Activated CD4-positive, alpha-beta T cell treated with anti-CD3 and anti-CD28 coated beads for 4 hours (primary cell): ENCODE measurements at places on chromosomes 1 and 21.

DNA sequence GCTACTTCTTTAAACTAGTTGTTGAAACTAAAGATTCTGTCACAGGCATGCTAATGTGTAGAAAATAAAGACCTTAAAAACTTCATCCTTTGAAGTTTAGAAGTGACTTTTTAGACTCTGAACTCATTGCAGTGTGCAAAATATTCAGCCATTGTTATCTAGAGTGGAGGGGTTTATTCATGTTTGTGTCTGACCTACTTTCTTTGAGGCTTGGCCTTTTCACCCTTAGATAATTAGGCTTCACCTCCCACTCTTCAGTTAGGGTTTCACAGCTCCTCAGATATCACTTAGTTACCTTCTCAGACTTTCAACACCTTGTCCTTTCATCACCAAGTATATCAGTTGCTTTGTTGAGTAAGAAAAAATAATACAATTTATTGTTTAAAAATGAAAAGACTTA, 75.9 kb downstream of the IVNS1ABP start:
- no peak for DNase-seq

DNA sequence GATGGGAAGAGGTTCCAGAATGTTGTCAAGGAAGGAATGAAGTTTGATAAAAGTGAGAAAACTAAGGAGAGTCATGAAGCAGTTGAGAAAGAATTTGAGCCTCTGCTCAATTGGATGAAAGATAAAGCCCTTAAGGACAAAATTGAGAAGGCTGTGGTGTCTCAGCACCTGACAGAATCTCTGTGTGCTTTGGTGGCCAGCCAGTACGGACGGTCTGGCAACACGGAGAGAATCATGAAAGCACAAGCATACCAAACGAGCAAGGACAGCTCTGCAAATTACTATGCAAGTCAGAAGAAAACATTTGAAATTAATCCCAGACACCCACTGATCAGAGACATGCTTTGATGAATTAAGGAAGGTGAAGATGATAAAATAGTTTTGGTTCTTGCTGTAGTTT, 142.8 kb downstream of the CDC7 start:
- no peak for DNase-seq

- DNase-seq: no peak
These were observed 330.7 kb downstream of the SMYD3 start for GRCh38 chr1:246176126-246177024.

DNA sequence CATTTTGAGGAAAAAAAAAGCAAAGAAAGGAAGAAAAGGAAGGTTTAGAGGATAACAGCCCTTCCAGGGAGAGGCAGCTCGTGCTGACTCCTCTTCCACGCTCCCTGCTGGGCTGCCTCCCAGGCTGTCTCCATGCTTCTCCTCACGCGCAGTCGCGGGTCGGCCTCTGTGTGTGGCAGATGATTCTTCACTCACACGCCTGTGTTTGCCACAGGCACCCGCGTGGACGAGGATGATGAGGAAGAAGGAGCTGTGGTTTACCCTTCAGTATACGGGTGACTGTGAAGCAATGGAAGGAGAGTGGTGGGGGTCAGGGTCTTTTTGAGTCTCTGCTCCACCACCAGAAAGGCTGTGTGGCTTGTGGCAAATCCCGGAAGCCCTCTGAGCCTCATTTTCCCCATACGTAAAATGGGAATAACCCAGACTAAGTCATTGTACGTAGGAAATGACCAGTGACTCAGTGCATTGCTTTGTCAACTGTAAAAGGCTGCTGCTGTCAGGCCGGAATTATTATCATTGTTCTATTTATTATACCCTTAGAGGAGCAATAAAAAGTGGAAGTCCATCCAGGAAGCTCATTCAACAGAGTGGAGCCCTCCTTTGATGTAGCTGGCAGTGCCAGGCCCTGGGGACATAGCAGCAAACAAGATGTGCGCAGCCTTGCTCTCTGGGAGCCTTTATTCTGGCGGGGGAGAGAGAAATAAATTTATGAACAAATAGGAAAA, 11.9 kb upstream of the SH2D2A start:
- DNase-seq: no peak

GRCh38 chr1:203999618-204000017, 73.3 kb upstream of the SOX13 start:
- no peak for DNase-seq

DNA sequence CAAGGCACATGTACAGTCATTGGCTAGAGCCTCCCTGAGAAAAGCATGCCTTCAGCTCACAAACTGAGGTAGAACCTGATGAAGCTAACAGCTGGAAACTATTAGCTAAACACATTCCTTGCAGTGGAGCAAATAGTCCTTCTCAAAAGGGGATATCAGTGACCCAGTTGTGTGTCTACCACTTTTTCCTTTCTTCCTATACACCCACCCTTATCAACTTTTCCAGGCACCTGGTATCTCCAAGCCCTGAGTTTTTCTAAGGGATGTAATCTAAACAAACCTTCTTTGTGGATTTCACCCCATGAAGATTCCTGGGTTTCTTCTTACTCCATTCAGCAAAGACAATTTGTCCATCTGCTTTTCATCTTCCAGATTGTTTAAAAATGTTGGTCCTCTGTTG, 10.5 kb upstream of the ZSWIM5 start:
- no peak for DNase-seq

- DNase-seq: no peak
These were observed 61.7 kb downstream of the HMGB4 start for GRCh38 chr1:33925586-33925985.

DNA sequence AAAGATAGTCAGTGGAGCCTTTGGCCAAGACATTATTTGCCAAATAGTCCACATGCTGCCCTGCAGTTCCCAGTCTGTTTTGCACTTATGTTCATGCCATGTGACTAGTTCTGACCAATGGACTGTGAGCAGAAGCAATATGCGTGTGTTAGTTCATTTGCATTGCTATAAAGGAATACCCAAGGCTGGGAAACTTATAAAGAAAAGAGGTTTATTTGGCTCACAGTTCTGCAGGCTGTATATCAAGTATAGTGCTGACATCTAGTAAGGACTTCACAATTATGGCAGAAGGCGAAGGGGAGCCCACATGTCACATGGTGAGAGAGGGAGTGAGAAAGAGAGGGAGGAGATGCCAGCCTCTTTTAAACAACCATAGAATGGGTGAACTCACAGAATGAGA, 193.3 kb downstream of the PTPRU start:
- no peak for DNase-seq

DNA sequence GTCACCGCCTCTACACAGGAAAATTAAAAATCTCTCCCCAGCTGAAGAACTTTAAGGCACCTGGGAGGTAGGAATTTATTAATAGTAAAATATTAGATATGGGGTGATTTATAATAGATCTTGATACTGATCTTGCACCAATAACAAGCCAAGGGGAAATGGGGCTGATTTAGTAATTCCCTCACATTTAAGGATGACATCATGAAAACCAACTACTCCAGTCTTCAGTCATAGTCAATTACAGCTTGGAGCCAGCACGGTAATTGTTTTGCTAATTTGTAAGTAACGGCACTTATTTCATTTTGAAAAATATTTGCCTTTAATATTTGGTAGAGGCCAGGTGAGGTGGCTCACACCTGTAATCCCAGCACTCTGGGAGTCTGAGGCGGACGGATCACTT, 92.8 kb downstream of the TGFBR3 start:
- DNase-seq: no peak

- no peak for DNase-seq
These were observed 87.1 kb upstream of the BCL10 start for GRCh38 chr1:85363521-85363920.

GRCh38 chr1:184545601-184546000, 158.8 kb downstream of the C1orf21 start:
- no peak for DNase-seq

GRCh38 chr21:36698385-36698980, 432 bp upstream of the SIM2 start:
- no peak for DNase-seq

- no peak for DNase-seq
These were observed 62.3 kb downstream of the DISP3 start for GRCh38 chr1:11541236-11541635.

DNA sequence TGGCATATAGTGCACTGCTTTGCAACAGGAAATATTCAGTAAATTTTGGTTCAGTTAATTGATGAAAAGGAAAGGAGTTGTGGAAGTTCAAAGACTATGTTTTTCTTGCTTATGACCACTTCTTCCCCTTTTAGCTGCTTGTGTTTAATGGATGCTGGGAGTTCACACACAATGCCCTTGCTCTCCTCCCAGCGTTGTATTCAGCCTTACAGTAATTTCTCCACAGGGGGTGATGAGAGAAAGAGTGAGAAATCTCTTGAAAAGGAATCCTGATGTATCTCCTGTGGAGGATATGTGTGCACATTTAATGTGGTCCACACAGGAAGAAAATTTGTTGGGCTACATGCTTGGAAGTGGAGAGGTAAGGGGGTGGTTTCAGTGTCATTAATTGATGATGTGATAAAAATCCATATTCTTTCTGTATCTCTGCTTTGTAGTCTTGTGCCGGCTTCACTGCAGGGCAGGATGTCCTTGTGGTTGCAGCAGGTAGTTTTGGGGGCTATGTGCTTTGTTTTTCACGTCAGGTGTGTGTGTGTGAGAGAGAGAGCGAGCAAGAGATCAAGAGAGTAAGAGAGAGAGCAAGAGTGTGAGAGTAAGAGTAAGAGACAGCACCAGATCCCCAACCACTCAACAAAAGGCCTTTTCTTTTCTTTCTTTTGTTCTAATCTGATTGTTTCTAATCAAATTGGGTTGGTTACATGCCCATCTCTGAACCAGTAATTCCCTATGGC, 204.4 kb downstream of the RWDD3 start:
- no peak for DNase-seq

DNA sequence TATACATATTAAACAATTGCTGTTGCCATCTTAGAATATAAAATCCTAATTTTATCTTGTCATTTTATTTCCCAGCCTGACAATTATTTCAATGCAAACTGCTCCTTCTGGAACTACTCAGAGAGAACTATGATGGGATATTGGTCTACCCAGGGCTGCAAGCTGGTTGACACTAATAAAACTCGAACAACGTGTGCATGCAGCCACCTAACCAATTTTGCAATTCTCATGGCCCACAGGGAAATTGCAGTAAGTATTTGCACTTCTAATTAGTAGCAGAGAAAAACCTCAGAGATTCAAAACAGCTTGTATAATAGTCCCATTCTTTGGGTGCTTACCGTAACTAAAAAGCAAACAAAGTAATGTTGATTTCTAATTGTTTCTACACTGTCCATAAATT, 167.2 kb downstream of the ADGRL2 start:
- no peak for DNase-seq

DNA sequence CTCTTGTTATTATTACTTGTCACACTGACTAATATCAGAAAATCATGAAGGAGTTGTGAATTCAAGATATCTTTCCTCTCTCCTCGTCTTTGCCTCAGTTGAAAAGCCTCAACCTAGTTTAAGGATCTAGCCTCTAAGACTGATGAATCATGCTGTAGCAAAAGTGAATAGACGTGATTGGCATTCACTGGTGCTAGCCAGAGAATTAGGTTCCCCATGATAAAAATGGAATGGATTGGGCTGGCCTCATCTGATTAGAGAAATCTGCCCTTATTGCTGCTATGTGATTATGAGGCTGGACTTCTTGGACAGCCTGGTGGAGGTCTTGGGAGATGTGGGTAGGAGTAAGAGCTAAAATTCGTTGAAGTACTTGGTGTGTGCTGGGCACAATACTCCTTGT, 208.2 kb downstream of the BACH1 start:
- no peak for DNase-seq

DNA sequence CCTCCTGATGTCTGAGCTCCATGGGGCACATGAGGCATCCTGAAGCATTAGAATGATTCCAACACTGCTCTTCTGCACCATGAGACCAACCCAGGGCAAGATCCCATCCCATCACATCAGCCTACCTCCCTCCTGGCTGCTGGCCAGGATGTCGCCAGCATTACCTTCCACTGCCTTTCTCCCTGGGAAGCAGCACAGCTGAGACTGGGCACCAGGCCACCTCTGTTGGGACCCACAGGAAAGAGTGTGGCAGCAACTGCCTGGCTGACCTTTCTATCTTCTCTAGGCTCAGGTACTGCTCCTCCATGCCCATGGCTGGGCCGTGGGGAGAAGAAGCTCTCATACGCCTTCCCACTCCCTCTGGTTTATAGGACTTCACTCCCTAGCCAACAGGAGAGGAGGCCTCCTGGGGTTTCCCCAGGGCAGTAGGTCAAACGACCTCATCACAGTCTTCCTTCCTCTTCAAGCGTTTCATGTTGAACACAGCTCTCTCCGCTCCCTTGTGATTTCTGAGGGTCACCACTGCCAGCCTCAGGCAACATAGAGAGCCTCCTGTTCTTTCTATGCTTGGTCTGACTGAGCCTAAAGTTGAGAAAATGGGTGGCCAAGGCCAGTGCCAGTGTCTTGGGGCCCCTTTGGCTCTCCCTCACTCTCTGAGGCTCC, 11.1 kb upstream of the RASSF5 start:
- no peak for DNase-seq

DNA sequence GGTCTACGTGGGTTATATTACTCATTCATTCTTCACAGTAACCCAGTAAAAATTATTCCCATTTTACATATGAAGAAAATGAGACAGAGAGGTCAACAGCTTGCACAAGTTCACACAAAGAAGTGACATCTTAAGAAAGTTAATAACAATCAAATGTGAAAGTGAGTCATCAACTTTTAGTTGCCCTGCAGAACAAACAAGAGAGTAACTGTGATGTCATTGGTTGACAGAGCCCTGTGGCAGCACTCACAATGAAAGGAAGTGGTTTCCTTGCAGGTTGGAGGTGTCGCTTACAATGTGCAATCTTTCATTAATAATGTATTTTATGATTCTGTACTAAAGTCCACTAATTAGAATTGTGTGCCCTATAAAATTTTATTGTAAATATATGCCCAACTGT, 369.6 kb downstream of the RYR2 start:
- DNase-seq: peak; percentile 0

- DNase-seq: no peak
These were observed 128.6 kb downstream of the PLA2G4A start for GRCh38 chr1:186957314-186957713.

GRCh38 chr1:197065559-197065958, 1.5 kb downstream of the F13B start:
- DNase-seq: no peak

- no peak for DNase-seq
These were observed 70.6 kb downstream of the ALPL start for GRCh38 chr1:21579791-21580190.

DNA sequence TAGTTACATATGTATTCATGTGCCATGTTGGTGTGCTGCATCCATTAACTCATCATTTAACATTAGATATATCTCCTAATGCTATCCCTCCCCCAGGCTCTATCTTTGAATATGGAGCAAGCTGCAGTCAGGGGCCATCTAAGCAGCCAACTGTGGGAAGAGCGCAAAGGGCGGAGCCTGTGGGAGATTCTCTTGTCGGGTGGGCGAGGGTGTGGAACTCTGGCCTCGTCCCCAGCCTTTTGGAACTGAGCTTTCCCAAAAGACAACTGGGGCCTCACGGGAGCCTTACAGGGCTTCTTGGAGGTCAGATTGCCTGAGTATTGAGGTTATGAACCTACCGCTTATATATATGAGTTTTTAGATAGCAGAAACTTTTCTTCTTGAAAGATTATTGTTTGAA, 117.2 kb downstream of the HHAT start:
- DNase-seq: no peak
